Cerebellar cortex (tissue), 1 donor: ENCODE measurements at places on chromosomes 16 and 17.

- DNase-seq, result no peak
Observed at GRCh38 chr16:86027373-86028126, 128.6 kb downstream of the IRF8 start.

DNA sequence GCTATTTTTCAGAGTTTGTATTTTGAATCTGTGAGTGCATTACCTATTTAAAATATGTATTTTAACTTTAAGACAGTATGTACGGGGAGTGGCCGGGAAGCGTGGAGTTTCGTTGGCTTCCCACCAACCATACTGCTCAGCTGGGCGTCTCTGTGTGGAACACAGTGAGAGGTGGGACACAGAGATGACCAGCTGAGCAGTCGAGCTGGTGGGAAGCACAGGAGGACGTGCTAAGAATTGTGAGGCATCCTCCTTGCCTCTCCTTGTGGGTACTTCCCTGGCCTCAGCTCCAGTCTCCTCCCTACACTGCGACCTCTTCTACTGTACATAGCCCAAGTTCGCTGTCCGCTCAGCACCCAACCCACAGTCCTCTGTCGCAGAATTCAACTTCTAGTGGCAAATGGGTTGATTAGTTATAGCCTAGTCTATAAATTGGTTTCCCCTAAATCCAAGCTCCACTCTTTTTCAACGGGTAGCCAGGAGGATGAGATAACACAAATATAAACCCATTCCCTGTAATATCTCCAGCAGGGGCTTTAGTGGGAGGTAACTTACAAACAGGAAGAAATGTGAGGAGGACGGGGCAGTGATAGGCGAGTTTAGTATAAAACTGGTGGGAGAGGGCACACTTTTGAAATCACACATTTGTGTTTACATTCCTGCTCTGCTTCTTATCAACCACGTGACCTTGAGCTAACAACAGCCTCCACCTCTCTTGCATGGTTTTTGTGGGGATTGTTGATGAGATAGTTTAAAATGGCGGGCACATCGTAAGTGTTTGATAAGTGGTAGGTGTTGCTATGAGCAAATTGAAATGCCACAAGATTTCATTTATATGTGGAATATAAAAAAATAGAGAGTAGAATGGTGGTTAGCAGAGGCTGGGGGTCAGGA is 211.9 kb upstream of the HS3ST3A1 start:
- no peak for DNase-seq

DNA sequence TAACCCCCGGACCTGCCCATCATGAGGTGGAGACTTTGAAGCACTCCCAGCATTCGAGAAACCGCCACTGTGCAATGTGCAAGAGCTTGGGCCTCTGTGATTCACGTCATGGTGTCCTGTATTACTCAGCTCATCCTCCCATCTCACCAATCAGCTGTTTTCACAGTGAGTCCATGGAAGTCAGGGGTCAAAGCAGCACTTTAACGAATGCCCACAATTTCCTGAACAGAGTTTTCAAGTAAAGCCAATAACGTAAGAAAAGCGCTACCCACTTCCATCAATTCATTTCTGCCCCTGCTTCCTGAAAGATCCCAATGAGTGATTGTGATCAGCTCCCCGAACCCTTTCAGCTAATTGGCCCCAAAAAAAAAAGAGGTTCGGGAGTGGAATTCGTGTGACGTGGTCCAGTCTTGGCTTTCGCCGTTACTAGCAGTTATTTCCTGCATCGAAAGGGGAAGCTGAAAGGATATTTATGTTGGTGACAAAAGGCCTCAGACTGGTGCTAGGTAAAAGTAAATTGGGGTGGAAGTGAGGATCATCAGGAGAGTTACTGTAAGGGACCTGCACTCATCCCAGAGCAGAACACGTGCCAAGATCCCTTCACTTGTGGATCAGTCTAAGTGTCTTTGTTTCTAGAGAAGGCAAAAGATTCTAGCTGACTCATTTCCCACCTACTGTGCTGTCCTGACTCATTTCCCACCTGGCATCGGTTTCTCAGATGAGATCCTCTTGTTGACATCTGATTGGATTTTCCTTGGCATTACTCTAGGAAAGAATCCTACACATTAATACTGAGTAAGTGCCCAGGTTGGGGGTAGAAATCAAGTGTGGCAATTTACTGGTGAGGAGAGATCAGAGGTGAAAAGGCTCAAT is 136.7 kb upstream of the NUDT7 start:
- peak; percentile 11 for DNase-seq

GRCh38 chr17:17021194-17021863 is 20.9 kb upstream of the MPRIP start:
- DNase-seq, result no peak

GRCh38 chr17:76998839-76999238 is 130.6 kb downstream of the MGAT5B start:
- no peak for DNase-seq

- no peak for DNase-seq
Observed at GRCh38 chr16:74497761-74498160, 76.5 kb upstream of the CLEC18B start.

DNA sequence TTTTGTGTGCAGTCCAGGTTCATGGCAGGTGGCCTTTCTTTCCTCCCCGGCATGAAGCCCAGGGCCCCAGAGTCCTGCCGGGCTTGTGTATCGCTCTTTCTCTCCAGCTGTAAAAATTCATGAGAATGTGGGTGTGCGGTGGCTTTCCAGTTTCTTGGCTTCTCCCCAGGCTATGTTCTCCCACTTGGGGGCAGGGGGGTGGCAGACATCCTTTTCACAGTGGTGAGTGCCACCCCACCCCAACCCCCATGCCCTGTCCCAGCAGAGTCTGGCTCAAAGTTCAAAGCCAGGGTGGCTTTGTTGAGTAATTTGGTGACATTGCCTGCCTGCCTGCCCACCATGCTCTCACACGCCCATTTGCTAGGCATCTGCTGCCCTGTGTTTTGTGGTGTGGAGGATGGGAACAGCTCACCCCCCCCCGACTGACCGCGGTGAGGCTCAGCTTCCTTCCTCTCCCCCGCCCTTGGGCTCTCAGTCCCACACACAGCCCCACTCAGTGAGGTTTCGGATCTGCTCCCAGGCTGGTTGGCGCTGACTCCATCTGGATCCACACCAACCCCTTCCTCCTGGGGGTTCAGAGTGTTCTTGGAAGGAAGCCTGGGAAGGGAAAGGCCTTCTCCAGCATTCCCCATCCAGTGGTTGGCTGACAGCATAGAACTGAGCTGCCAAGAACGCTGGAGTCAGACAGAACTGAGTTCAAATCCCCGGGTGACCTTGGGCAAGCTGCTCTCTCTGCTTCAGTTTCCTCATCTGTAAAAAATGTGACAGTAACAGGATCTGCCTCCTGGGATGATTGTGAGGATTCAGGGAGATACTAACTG is 36.0 kb downstream of the CHD9 start:
- peak; percentile 65 for DNase-seq

GRCh38 chr16:85857406-85857805 is 41.6 kb upstream of the IRF8 start:
- no peak for DNase-seq

GRCh38 chr17:74427048-74427762 is 4.7 kb upstream of the GPRC5C start:
- no peak for DNase-seq

GRCh38 chr16:86958423-86958822 is 358.8 kb downstream of the C16orf95 start:
- DNase-seq, result no peak

GRCh38 chr17:47789611-47790561 is 31.7 kb downstream of the OSBPL7 start:
- DNase-seq, result peak; percentile 33

DNA sequence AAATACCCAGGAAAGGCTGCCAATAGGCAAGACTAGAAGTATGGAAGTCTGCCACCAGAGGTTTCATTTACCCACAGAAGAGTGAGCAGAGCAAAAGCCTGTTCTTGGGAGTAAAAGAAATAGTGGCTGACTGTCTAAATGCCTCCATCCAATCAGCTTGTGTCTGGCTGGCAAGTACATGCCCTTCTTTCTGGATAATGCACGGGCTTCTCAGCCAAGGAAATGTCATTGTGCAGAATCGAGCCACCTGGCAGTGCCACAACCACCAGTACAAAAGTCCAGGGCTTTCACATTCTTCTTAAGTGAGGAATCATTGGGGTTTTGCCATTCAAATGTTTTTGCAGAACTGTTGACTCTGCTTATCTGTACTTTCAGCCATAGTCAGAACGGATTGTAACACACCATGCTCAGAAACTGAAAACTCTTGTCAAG is 10.1 kb upstream of the ERCC4 start:
- no peak for DNase-seq

- DNase-seq, result peak; percentile 65
Observed at GRCh38 chr16:84013787-84014569, 28.6 kb downstream of the SLC38A8 start.

DNA sequence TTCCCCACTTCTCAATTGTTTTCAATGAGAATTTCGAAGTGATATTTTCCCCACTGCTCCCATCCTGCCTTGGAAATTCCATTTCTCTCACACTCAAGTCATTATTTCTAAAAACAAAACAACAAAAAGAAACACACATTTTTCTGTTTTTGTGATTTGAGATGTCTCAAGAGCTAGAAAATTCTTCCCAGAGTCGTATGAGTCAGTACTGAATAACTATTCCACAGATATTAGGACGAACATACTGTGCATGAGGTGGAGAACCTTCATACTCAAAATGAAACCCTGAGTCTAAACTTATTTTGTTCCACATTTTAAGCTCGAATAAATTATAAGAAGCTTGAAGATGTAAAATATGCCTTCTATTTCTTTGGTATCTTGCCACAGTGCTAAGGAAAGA is 204.6 kb downstream of the SLC39A11 start:
- DNase-seq, result no peak

DNA sequence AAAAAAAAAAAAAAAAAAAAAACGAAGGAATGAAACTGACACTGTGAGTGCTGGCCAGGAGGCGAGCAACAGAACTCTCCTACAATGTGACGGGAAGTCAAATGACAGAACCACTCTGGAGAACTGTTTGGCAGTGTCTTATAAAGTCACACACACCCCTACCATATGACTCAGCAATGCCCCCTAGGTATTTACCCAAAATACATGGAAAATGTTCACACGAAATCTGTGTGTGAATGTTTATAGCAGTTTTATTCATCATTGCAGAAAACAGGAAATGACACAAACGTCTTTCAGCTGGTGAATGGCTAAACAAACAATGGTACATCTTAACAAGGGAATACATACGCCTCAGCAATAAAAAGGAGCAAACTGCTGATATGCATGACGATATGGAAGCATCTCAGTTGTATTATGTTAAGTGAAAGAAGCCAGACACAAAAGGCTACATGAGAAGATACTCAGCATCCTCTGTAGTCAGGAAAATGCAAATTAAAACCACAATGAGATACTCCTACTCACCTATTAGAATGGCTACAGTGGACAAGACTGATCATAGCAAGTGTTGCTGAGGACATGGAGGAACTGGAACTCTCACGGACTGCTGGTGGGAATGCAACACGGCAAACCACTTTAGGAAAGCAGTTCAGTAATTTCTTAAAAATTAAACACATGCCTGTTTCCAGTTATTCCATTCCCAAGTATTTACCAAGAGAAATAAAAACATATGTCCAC is 74.7 kb downstream of the TBC1D16 start:
- no peak for DNase-seq

GRCh38 chr16:26196310-26196709 is 504.6 kb downstream of the HS3ST4 start:
- peak; percentile 80 for DNase-seq

DNA sequence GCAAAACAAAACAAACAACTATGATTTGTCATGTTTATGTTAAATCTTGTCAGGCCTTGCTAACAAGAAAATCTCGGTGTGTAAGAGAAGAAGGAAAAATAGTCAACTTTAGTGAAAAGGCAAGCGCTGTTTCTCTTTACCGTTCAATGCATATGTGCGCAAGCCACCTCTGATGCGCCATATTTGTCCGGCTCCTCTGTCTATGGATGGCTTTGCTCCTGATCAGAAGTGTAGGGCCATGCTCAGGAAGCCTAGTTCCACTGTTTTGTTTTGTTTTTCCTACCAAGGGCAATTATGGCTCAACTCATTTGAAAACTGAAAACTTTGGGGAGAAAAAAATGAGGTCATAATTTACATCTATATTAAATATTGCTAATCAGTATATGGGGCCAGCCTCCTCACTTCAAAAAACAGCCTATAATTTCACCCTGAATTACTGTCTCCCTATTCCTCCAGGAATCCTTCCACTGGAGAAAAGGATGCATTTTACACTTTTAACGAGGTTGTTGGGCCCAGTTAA is 4.5 kb downstream of the MAF start:
- DNase-seq, result peak; percentile 32

DNA sequence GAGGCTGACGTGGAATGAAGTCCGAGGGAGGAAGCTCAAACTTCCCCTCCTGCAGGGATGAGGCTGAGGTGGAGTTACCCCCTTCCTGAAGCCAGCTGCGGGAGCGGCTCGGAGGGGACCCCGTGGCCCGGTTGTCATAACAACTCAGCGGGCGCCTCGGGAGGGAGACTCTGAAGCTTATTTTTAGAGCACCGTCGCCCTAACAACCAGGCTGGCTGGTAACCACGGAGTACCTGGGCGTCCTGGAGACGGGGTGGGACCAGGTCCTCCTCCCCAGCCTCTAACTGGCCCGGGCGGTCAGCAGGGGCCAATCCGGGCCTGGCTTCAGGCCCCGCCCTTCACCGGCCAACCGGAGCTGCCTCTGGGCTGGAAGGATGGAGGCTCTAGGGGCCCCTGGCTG is 27.7 kb downstream of the NECAB2 start:
- peak; percentile 95 for DNase-seq

DNA sequence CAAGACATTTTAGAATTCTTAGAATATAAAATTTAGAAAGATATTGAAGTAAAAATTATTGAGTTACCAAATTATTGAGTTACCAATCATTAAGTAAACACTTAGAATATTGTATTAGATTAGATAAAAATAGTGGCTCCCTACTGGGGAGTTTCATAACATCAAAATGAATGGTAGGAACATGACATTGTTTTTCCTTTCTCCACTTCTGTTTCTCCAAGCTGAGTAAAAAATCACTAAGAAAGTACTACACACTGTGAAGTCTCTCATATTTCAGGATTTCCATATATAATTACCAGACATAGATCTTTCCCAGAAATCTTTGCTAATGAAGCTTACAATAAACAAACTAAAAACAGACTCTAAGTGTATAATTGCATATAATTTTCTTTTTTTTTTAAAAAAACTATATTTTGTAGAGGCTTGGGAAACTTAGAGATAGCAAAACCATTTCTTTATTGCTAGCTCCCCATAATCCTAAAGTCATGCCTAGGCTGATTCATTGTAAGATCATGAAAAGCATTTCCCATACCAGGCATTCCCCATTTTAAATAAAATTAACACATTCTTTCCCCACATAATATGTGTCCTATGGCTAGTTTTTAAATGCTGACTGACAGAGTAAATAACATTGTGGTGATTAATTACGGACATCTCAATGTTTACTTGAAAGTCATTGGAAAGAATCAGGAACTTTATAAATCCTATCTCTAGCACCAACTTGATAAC is 1408.7 kb upstream of the GOT2 start:
- no peak for DNase-seq

GRCh38 chr17:63973930-63974593 is 1.3 kb upstream of the SCN4A start:
- no peak for DNase-seq

- no peak for DNase-seq
Observed at GRCh38 chr17:78971756-78972506, 7.8 kb downstream of the LGALS3BP start.
